ENCODE measurements at places on chromosomes 3 and 15. TPM values are rescaled to one million over a fixed set of nuclear protein-coding genes. Genes with fewer than 3 reads are reported as not detected.

SSUH2 gene
- 2.3 TPM for total RNA-seq

GRCh38 chr3:157136647-157137387 is 23.1 kb downstream of the CCNL1 start:
- no peak for DNase-seq

DNA sequence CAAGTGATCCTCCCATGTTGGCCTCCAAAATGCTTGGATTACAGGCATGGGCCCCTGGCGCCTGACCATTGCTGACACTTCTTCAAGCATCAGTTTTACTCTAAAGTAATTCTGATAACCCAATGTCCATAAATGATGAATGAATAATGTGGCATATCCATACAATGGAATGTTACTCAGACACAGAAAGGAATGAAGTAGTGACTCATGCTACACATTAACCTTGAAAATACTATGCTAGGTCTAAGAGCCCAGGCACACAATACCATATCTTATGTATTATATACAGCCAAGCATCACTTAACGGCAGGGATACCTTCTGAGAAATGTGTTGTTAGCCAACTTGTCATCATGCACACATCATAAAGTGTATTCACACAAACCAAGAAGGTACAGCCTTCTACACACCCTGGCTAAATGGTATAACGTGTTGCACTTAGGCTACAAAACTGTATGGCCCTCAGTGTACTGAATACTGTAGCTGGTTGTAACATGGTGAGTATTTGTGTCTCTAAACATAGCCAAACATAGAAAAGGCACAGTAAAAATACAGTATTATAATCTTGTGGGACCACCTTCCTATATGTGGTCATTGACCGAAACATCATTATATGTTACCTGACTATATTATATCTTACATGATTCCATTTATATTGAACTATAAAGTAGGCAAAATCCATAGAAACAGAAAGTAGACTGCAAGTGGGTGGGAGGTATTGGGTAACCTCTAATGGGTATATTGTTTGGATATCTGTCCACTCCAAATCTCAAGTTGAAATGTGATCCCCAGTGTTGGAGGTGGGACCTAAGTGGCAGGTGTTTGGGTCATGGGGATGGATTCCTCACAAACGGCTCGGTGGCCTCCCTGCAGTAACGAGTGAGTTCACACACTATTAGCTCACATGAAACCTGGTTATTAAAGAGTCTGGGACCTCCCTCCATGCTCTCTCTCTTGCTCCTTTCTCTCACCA is 31.4 kb downstream of the MKRN2 start:
- DNase-seq = no peak

GRCh38 chr15:73620078-73620477 is 13.1 kb downstream of the NPTN start:
- DNase-seq = no peak

GRCh38 chr3:98812851-98813374 is 49.8 kb downstream of the ST3GAL6 start:
- DNase-seq = peak; percentile 40

GRCh38 chr3:190155752-190156151 is 35.1 kb upstream of the P3H2 start:
- no peak for DNase-seq

Measured in GM23338 (cell line).